Glomerular endothelial cell (primary cell): ENCODE measurements at places on chromosomes 13 and 19. TPM values are rescaled to one million over a fixed set of nuclear protein-coding genes. Genes with fewer than 3 reads are reported as not detected.

Gene ZNF491
- 1.2 and 3.1 TPM in 2 replicates for total RNA-seq

- DNase-seq, result no peak
These were observed 65.2 kb downstream of the SOX1 start for GRCh38 chr13:112132142-112132541.

Gene SIAH3
- total RNA-seq, result 0.10 TPM in 1 of 2 replicates, not detected in the other

Gene DACH1
- total RNA-seq, result 11.8 and 23.6 TPM in 2 replicates

GRCh38 chr13:104831831-104832230 lies 1703.6 kb downstream of the EFNB2 start:
- no peak for DNase-seq

- no peak for DNase-seq
These were observed 676 bp upstream of the POLRMT start for GRCh38 chr19:633786-634639.

- no peak for DNase-seq
These were observed at the start of gene CNOT3 for GRCh38 chr19:54137699-54138488. Gene CNOT3, plus strand, starts transcription at chr19:54137762. Its CDS starts 5,217 bp downstream, at chr19:54142979.

Gene DIRAS1
- total RNA-seq, result 0.47 and 3.1 TPM in 2 replicates

Gene ZNF428
- total RNA-seq, result 62.6 and 72.5 TPM in 2 replicates

DNA sequence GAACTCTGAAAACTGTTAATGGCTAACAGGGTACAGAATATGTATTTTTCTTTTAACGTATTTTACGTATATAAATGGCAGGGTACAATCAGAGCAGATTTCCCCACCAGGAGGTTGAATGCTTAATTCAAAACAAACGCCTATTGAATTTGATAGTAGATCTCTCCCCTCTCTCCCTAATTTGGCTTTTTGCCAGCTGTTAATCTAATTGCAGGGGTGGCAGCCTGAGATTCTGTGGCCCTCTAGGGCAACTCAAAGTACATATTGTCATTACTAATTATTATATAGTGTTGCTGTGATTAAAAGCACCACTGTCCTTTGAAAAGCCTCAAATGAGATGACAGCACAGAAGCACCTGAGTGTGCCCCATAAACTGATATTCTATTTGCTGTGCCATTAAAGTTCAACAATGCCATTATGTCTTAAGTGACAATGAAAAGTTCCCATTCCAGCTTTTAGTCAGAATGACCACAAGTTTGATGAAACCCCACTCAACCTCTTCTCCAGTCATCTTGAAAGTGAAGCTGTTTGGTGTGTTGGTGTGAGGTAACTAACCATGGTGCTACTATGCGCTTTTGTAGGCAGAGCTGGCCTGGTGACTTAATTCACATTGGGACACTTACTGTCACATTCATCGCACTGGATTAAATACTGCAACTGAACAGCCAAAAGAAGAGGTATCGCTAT lies 351.4 kb downstream of the KCNRG start:
- DNase-seq, result no peak

GRCh38 chr13:51935326-51936171 lies 73.8 kb downstream of the CCDC70 start:
- DNase-seq, result no peak

Gene RNF126
- 86.3 and 108 TPM in 2 replicates for total RNA-seq

GRCh38 chr13:37410316-37410715 lies 188.3 kb downstream of the POSTN start:
- DNase-seq, result no peak

DNA sequence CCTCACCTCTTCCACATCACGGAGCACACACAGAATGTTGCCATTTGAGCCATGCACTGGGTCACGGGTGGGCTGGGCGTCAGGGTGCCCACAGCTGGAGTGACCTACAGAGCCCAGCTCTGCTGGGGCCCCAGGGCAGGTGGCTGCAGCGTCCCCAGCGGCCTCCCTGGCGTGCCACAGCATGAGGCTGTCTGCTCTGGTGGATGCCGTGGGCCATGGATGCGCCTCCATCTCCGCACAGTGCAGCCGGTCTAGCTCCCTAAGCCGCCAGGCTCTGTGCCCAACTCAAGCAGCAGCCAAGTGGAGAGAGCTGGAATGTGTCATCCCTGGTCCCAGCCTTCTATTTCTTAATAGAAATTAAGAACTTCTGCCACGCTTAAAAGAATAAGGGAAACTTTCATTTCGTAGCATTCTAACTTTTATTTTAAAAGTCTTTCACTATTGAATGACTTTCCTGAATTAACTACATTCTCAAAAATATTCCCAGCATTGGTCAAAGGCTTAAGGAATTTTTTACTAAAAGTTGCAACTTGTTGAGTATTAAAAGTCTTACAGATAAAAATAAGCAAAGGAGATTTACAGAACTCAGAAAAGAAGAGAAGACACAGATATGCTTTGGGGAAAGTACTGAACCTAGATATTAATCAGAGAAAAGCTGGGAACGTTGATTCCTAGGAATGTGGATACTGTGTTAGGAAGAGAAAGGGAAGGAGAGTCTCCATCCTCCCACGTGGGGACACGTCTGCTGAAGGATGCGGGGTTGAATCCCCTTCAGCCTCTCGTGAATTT lies 59.3 kb downstream of the ATP11A start:
- no peak for DNase-seq

GRCh38 chr13:44936246-44936645 lies 53.0 kb downstream of the NUFIP1 start:
- no peak for DNase-seq

DNA sequence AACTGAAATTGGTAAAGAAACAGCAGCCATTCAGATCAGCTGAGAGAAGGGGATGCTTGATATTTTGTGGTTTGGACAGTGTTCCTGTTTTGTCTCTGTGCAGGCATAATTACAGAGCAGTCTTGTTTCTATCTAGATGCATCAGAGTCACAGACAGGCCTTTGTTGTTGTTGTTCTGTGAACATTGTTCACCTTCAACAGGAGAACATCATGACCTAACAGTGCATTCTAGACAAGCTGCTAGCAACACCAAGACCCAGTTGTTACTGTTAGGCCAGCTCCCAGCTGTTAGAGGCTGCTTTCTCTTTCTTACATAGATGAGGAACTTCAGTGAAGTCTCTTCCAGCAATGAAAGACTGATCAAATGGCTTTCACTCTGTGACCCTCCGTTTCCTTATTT lies 8.5 kb upstream of the LSR start:
- DNase-seq, result no peak

GRCh38 chr13:62407871-62408270 lies 992.2 kb upstream of the PCDH20 start:
- DNase-seq, result no peak

Gene KLK3
- not detected in 2 replicates for total RNA-seq

- no peak for DNase-seq
These were observed 86.5 kb downstream of the KCTD12 start for GRCh38 chr13:76799696-76800095.

Gene CD70
- total RNA-seq, result 7.8 and 8.9 TPM in 2 replicates

DNA sequence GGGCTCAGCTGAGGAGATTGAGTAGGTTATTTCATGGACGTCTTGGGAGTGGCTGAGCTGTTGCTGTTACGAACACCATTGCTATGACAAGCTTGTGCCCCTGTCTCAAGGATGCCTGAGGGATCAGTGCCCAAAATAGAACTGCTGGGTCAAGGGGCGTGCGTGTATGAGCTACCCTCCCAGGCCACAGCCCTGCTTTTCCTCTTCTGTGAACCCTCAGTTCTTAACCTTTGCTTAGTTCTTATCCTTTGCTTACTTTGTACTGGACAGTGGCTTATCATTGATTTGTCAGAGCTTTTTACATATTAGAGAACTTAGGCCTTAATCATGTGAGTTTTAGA lies 9.0 kb downstream of the ARHGAP45 start:
- DNase-seq, result no peak

- DNase-seq, result no peak
These were observed 29.4 kb upstream of the ZNF729 start for GRCh38 chr19:22256856-22257255.

DNA sequence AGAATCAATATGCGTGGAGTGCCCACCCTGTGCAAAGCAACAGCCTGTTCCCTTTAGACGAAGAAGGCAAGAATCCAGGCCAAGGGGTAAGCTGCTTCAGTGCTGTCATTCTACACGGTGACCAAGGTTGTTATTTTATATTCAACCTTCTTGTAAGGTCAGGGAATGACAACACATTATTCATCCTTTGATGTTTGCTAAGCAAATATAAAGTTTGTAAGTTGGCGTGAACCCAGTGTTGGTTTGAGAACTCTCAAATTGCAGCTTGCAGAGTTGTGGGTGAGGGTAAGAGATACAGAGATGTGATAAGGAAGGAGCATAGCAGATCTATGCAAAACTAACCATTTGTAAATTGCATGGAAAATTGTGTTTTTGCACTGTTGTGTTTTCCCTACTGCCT lies 436.7 kb downstream of the FGF9 start:
- DNase-seq, result no peak

GRCh38 chr13:74203576-74203975 lies 69.4 kb upstream of the KLF12 start:
- DNase-seq, result no peak

GRCh38 chr13:47190696-47191305 lies 293.9 kb upstream of the HTR2A start:
- DNase-seq, result no peak

DNA sequence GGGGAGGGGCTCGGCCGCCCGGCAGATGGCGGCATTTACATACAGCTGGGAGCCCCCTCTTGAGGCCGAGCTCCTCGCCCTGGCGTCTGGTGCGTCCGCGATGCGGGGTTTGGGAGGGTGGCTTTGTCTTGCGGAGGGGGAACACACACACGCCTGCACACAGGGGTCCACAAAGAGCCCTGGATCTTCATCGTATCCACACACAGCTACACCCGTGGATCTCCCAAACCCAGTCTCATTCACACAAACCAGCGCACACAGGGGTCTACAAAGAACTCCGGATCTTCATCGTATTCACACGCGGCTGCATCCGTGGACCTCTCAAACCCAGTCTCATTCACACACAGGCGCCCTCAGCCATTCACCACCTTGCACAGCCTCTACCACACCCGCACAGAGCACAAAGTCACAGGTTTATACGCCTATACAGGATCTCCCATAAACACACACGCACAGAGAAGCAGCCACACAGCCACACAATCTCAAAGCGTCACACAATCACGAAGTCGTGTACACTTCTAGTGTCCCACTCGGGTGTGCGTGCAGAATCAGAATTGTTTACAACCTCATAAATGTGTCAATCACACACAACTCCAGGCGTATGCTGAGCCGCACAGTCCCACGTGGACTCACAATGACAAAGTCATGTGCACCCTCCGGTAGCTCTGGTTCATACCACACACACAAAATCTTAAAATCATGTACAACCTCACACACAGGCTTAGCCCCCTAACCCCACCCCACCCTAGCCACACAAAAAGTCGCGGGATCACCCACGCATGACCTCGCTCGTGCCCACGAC lies 550 bp upstream of the DLL3 start:
- no peak for DNase-seq

Gene SULT2A1
- total RNA-seq, result not detected in 2 replicates

DNA sequence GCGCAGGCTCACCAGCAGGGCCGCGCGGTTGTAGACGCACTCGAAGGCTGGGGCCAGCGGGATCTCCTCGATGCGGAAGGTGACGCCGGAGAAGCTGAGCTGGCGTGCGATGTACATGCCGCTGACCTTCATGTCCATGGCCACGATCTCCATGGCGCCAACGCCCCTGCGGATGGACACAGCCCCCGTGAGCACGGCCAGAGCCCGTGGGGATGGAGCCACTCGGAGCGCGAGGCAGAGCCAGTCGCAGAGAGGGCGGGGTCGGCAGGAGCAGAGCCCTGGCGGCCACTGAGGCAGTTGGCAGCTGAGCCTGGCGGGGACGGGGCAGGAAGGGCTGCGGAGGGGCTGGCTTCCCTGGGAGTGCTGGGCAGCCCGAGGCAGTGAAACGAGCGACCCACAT lies 15.2 kb downstream of the GPX4 start:
- no peak for DNase-seq

Gene ICAM5
- 0.06 TPM in 1 of 2 replicates, not detected in the other for total RNA-seq

Gene TSSK6
- 0.92 and 1.7 TPM in 2 replicates for total RNA-seq

DNA sequence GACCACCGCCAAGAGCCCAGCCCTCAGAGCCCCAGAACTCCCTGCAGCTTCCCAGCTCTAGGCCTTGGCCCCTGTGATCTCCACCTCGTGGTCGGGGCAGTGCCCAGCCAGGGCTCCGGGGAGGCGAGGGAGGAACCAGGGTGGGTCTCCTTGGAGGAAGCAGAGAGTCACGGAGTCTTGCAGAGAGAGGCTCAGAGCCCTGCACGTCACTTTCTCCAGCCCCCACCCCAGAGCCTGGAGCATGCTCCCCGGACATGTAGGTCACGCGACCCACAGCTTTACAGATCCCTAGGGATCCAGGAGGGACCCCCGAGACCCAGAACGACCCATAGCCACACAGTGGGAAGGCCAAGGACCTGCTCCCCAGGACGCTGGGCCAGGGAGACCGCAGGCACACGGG lies 11.9 kb downstream of the GADD45B start:
- DNase-seq, result no peak

DNA sequence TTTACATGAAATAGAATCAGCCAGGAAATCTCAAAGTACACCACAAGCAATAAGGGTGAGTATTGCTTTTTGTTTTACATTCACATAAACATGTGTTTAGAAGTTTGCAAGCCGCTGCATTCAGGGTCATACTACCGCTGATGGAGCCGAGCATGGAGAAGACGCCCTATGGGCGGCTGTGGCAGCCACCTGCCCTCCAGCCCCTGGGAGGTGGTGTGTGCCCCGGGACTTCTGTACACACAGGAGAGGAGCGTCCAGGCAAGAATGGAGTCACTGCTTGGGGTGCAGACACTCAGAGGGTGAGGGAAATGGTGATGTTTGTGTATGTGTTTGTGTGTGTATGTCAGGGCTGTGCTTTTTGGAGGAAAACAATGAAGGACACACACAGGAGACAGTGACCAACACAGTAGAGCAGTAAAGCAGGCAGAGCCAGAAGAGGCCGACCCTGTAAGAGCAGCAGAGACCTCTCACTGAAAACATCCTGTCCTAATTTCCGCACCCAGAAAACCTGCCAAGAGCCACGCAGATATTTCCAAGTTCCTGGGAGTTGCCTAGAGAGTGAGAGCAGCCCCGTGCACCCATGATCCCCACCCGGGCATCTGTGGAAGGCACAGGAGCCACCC lies 108.1 kb upstream of the GJB6 start:
- DNase-seq, result no peak

DNA sequence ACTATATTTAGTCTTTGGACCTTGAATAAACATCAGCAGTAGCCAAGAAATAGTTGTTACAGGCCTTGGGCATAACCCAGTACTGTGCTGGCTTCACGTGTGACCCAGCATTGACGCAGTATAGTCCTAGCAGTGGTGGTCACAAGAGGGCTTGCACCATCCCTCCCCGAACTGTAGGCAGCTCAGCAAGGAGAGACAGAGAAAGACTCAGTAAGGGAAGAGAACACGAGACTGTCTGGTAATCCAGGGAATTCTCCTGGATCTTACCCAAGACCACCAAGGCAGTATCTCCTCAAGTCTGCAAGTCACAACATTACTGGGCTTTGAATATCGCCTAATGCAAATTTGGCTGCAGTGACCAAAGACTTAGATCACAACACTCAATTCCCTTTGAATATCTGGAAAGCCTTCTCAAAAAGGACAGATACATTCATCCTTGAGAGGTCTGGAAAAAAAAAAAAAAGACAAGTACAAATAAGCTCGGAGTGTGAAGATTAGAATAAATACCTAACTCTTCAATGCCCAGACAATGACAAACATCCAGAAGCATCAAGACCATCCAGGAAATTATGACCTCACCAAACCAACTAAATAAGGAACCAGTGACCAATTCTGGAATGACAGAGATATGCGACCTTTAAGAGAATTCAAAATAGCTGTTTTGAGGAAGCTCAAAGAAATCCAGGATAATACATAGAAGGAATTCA lies 39.7 kb downstream of the CAB39L start:
- DNase-seq, result no peak
